ENCODE measurements at places on chromosomes 7 and 10.

DNA sequence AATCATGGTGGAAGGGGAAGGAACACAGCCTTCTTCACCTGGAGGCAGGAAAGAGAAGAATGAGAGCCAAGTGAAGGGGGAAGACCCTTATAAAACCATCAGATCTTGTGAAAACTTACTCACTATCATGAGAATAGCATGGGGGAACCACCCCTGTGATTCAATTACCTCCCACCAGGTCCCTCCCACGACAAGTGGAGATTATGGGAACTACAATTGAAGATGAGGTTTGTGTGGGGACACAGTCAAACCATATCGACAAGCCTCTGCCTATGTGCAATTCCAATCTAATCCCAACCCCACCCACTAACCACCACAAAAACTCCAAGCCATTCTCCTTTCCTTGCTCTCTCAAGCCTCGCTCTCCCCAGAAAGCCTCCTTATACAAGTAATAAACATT is 69.2 kb downstream of the TAC1 start:
- no peak for DNase-seq

GRCh38 chr7:844514-844913 is 12.2 kb downstream of the SUN1 start:
- no peak for DNase-seq

- DNase-seq: peak; percentile 94
Measured at GRCh38 chr10:119025336-119025735, 4.2 kb upstream of the NANOS1 start.

- DNase-seq: peak; percentile 16
Measured at GRCh38 chr10:4941540-4942330, 21.5 kb upstream of the AKR1C1 start.

GRCh38 chr7:74633451-74633921 is 24.0 kb upstream of the GTF2I start:
- DNase-seq: no peak

DNA sequence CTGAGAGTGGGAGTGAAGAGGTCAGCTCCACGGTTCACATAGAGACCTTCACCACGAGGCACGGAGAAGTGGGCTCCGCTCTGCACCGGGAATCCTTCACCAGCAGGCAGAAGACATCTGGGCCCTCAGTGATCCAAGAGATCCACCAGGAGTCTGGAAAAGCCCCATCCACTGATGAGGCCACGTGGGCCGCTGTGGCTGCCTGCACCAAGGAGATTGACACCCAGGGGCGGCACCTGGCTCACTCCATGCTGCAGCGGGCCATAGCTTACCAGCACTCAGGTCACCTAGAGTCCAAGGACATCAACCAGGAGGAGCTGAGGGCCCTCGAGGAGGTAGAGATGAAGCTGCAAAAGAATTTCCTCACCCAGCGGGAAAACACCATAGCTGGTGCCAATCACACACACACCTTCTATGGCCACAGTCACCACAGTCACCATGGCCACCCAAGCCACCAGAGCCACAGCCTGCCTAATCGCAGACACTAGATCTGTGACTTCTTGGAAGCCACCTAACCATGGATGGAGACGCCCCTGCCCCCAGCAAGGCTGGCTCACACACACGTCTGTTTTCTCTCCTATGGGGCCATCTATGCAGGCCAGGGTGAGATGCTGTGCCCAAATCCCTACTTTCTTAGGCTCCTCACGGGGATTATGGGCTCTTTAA is 694 bp downstream of the C10orf62 start:
- no peak for DNase-seq

Data from M059J (cell line).